T-helper 17 cell (primary cell): ENCODE measurements at places on chromosomes 3 and 15. TPM values are rescaled to one million over a fixed set of nuclear protein-coding genes. Genes with fewer than 3 reads are reported as not detected.

Gene LDHAL6B
- total RNA-seq: not detected

Gene SPINT1
- 2.5 TPM for total RNA-seq

Gene GOLGA6D
- 0.10 TPM for total RNA-seq

Gene GOLGA6B
- total RNA-seq: 0.18 TPM

Gene FAM3D
- not detected for total RNA-seq

Gene IQCF5
- not detected for total RNA-seq

Gene PP2D1
- not detected for total RNA-seq

Gene P2RY14
- total RNA-seq: 0.90 TPM

Gene TMEM266
- total RNA-seq: not detected

Gene PPP2R3A
- total RNA-seq: 0.17 TPM
